Colonic mucosa (tissue), 4 donors: ENCODE measurements at places on chromosomes 3 and 15. TPM values are rescaled to one million over a fixed set of nuclear protein-coding genes. Genes with fewer than 3 reads are reported as not detected.

C3orf70 gene
- 8.4 TPM for total RNA-seq

RLBP1 gene
- total RNA-seq, result not detected

CFAP92 gene
- total RNA-seq, result 1.2 TPM

ATP2B2 gene
- total RNA-seq, result 0.07 TPM

PCLAF gene
- total RNA-seq, result 40.4 TPM

CCR8 gene
- total RNA-seq, result 0.29 TPM

ADGRG7 gene
- total RNA-seq, result 13.4 TPM

USP8 gene
- 54.4 TPM for total RNA-seq

VPS8 gene
- 54.8 TPM for total RNA-seq

ROPN1 gene
- 1.1 TPM for total RNA-seq

PIF1 gene
- total RNA-seq, result 20.7 TPM

SPINK8 gene
- not detected for total RNA-seq

TMEM44 gene
- 40.1 TPM for total RNA-seq

- H3K4me3 ChIP-seq, result no peak overlapping the region
- H3K27ac ChIP-seq, result no peak overlapping the region
- no peaks in the 10 kb centered on the region for H3K4me1 ChIP-seq
- H3K36me3 ChIP-seq, result no peaks in the 10 kb centered on the region
- DNase-seq, result no peak
- H3K27me3 ChIP-seq, result no peaks in the 10 kb centered on the region
Measured at GRCh38 chr15:89910891-89911626, 1.7 kb downstream of the ARPIN start.

DNA sequence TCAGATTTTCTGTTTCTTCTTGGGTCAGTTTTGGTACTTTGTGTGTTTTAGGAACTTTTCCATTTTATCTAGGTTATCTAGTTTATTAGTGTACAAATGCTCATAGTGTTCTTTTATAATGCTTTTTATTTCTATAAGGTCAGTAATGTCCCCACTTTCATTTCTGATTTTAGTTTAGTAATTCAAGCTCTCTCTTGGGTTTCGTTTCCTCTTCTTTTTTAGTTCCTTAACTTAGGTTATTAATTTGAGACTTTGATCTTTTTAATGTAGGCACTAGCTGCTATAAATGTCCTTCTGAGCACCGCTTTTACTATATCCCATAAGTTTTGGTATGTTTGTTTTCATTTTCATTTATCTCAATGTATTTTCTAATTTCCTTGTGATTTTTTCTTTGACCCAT lies 27.0 kb upstream of the CD200R1L start:
- no peaks in the 10 kb centered on the region for H3K36me3 ChIP-seq
- H3K4me3 ChIP-seq, result no peak overlapping the region
- no peak for DNase-seq
- no peaks in the 10 kb centered on the region for H3K27me3 ChIP-seq
- H3K27ac ChIP-seq, result no peak overlapping the region

GRCh38 chr3:176590722-176591121 lies 606.6 kb downstream of the TBL1XR1 start:
- no peak overlapping the region for H3K4me3 ChIP-seq
- no peaks in the 10 kb centered on the region for H3K27me3 ChIP-seq
- DNase-seq, result no peak
- no peak overlapping the region for H3K27ac ChIP-seq
- H3K4me1 ChIP-seq, result no peaks in the 10 kb centered on the region

- H3K4me1 ChIP-seq, result peaks cover 15% of the 10 kb centered on the region
- no peak overlapping the region for H3K4me3 ChIP-seq
- peak overlapping the region; percentile 41 for H3K27ac ChIP-seq
- peak; percentile 79 for DNase-seq
- H3K27me3 ChIP-seq, result no peaks in the 10 kb centered on the region
- H3K36me3 ChIP-seq, result no peaks in the 10 kb centered on the region
Measured at GRCh38 chr3:178084938-178085816, 451.1 kb upstream of the KCNMB2 start.

GRCh38 chr3:189142527-189142926 lies 29.2 kb upstream of the TPRG1 start:
- H3K4me1 ChIP-seq, result no peaks in the 10 kb centered on the region
- no peak overlapping the region for H3K4me3 ChIP-seq
- no peak overlapping the region for H3K27ac ChIP-seq
- no peak for DNase-seq
- H3K27me3 ChIP-seq, result no peaks in the 10 kb centered on the region
- H3K36me3 ChIP-seq, result no peaks in the 10 kb centered on the region

- no peaks in the 10 kb centered on the region for H3K4me1 ChIP-seq
- no peak for DNase-seq
- no peaks in the 10 kb centered on the region for H3K36me3 ChIP-seq
- no peak overlapping the region for H3K27ac ChIP-seq
- H3K4me3 ChIP-seq, result no peak overlapping the region
Measured at GRCh38 chr15:74884428-74885223, 5.2 kb upstream of the MPI start.

DNA sequence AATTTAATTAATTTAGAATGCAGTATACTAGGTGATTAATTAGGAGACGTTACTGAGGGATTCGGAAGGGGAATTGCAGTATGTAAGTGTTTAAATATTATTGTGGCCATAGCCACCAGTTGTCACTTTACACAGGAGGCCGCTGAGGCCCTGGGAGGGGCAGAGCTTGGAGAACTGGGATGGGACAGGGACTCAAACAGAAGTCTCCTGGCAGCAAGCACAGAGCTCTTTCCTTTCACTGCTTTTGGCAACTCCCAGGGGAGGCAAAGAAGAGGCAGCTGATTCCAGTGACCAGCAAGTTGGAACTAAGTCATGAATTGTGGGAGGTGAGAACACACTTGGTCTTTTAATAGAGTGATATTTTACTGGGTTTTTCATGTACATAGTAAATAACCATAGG lies 248.6 kb downstream of the RPLP1 start:
- no peaks in the 10 kb centered on the region for H3K4me1 ChIP-seq
- no peaks in the 10 kb centered on the region for H3K27me3 ChIP-seq
- DNase-seq, result no peak
- no peak overlapping the region for H3K27ac ChIP-seq
- H3K36me3 ChIP-seq, result no peaks in the 10 kb centered on the region
- H3K4me3 ChIP-seq, result no peak overlapping the region

GRCh38 chr3:136852180-136852579 lies 9.8 kb upstream of the NCK1 start:
- H3K27me3 ChIP-seq, result no peaks in the 10 kb centered on the region
- no peak overlapping the region for H3K4me3 ChIP-seq
- DNase-seq, result no peak
- no peak overlapping the region for H3K27ac ChIP-seq
- H3K4me1 ChIP-seq, result no peaks in the 10 kb centered on the region

GRCh38 chr15:87481126-87481525 lies 775.4 kb downstream of the NTRK3 start:
- H3K4me1 ChIP-seq, result no peaks in the 10 kb centered on the region
- H3K4me3 ChIP-seq, result no peak overlapping the region
- H3K36me3 ChIP-seq, result no peaks in the 10 kb centered on the region
- H3K27me3 ChIP-seq, result no peaks in the 10 kb centered on the region
- no peak overlapping the region for H3K27ac ChIP-seq

- DNase-seq, result peak; percentile 19
- H3K36me3 ChIP-seq, result no peaks in the 10 kb centered on the region
- no peaks in the 10 kb centered on the region for H3K4me1 ChIP-seq
- no peak overlapping the region for H3K27ac ChIP-seq
Measured at GRCh38 chr3:70358978-70359580, 46.6 kb upstream of the MDFIC2 start.

DNA sequence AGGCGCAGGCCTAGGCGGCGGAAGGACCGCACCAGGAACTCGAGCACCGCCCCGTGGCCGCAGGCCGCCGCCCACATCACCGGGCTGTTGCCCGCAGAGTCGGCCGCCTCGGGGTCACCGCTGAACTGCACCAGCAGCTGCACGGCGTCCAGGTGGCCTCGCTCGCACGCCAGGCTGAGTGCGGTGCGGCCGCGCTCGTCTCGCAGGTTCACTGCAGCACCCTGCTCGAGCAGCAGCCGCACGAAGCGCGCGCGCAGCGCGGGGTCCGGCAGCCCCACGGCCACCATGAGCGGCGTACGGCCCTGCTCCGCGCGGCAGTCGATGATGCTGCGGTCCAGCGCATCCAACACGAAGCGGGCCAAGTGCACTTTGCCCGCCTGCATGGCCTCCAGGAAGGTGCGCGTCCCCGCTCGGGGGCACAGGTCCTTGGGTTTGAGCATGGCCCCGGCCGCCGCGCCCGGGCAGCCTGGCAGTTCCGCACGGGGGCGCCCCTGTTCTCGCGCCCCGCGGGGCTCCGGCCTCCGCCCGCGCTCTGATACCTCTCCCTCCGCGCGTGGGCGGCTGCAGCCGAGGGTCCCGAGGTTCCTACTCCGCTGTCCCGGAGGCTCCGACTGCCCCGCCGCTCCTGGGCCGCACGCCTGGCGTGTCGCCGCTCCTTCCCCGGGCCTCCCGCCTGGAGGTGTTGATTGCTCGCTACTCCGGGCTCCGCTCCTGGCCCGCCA lies 556 bp downstream of the ANKRD63 start:
- peaks cover 14% of the 10 kb centered on the region for H3K4me1 ChIP-seq
- no peak overlapping the region for H3K27ac ChIP-seq
- H3K4me3 ChIP-seq, result peak overlapping the region; percentile 47
- peak; percentile 60 for DNase-seq

- H3K36me3 ChIP-seq, result no peaks in the 10 kb centered on the region
- no peaks in the 10 kb centered on the region for H3K27me3 ChIP-seq
- no peak overlapping the region for H3K4me3 ChIP-seq
- no peaks in the 10 kb centered on the region for H3K4me1 ChIP-seq
Measured at GRCh38 chr15:67241132-67241855, 13.2 kb downstream of the AAGAB start.

DNA sequence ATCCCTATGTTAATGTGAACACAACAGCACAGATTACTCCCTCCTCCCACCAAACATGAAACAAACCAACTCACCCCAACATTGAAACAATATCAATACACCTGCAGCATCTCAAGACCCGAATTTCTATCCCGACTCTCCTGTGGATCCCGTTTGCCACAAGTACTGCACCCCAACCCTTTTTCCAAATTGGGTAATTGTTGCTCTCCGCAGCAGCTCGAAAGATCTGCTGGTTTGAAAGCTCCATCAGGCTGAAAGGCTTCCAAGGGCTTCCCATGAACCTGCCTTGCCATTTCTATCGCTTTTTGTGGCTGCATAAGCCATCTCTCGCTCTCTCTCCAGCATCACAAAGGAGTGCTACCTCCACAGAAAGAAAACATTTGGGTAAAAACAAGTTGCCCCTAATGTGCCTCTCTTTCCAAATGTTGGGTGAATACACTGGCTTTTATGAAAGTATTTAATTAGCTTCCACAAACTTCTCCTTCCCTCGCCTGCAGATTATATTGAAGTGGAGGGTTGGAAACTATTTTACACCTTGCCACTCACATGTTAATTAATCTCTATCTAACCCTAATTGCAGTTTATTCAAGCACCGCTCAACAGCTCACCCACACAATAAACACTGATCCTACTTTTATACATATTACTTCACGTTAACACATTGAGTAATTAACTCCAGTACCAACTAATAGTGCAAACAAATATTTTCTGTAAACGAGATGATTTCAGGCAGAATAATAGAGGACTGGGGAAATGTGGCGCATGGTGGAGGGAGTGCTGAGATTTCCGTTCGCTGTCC lies 2.5 kb upstream of the FEZF2 start:
- DNase-seq, result no peak
- no peak overlapping the region for H3K27ac ChIP-seq
- H3K4me1 ChIP-seq, result no peaks in the 10 kb centered on the region
- H3K36me3 ChIP-seq, result no peaks in the 10 kb centered on the region
- H3K27me3 ChIP-seq, result peaks cover 86% of the 10 kb centered on the region

DNA sequence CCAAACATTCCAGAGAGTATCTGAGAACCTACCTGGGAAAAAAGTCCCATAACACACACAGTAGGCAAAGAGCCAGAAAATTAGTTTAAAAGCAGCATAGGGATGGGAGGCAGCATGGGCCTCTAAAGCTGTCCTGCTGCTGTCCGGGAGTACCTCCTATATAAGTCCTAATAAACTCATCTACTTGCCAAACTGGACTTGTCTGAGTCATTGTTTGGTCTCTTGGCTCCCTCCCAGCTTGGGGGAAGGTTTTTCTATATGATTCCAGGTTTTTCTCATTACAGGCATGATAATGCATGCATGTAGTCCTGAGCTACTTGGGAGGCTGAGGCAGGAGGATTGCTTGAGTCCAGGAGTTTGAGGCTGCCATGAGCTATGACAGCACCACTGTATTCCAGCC lies 17.5 kb upstream of the HACD2 start:
- H3K27ac ChIP-seq, result no peak overlapping the region
- H3K4me3 ChIP-seq, result no peak overlapping the region
- H3K4me1 ChIP-seq, result no peaks in the 10 kb centered on the region

- H3K27me3 ChIP-seq, result no peaks in the 10 kb centered on the region
- H3K4me1 ChIP-seq, result no peaks in the 10 kb centered on the region
- DNase-seq, result no peak
- H3K4me3 ChIP-seq, result no peak overlapping the region
- H3K27ac ChIP-seq, result no peak overlapping the region
- H3K36me3 ChIP-seq, result no peaks in the 10 kb centered on the region
Measured at GRCh38 chr3:30193625-30194044, 412.8 kb upstream of the TGFBR2 start.

- no peak for DNase-seq
- H3K4me3 ChIP-seq, result no peak overlapping the region
- H3K36me3 ChIP-seq, result no peaks in the 10 kb centered on the region
- H3K27me3 ChIP-seq, result no peaks in the 10 kb centered on the region
- H3K27ac ChIP-seq, result no peak overlapping the region
Measured at GRCh38 chr3:48881652-48882114, 17.0 kb downstream of the SLC25A20 start.

DNA sequence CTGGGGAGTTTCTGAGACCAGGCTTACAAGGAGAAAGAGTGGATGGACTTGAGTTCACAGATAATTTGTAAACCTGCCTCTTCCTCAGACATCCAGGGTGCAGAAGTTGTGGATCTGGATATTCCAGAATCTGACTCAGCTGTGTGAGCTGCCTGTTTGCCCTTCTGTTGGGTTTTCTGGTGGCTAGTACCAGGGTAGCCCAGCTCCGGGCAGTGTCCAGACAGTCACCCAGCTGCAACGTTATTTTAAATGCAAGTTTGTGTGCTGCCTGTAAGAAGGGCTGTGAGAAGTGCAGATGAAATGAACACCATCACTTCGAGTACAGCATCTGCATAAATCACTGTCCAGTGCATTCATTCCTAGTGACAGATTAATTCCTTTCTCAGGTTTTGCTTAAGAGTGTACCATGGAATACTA lies 1053.0 kb downstream of the TUSC7 start:
- no peak overlapping the region for H3K4me3 ChIP-seq
- H3K27me3 ChIP-seq, result no peaks in the 10 kb centered on the region
- DNase-seq, result no peak
- H3K36me3 ChIP-seq, result no peaks in the 10 kb centered on the region

DNA sequence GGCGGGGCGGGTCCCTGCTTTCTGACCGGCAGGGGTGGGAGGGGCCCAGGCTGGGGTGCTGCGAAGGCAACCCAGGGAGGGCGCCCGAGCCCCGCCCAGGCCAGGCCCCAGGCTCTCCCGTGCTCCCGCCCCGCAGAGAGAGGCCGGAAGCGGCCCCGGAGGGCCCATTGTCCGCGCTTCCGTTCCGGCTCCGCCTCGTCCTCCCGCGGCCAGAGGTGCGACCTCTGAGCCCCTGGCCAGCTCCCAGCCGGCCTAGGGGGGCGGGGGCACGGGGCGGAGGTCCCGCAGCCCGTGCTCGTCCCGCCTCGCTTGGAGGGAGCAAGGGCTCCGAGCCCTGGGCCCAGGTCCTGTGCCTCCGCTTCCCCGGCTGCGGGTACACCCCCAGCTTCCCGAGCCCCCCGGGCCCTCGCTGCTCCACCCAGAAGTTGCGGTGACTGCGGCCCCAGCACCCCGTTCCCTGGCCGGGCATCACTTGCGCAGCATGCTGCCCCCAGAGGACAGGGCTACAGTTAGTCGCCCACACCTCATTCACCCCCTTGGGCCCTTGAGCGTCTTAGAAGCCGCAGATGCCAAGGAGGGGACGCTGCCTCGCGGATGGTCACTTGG lies 20.4 kb upstream of the PLXND1 start:
- H3K4me3 ChIP-seq, result peak overlapping the region; percentile 50
- H3K27ac ChIP-seq, result peak overlapping the region; percentile 99
- peaks cover 20% of the 10 kb centered on the region for H3K4me1 ChIP-seq
- no peaks in the 10 kb centered on the region for H3K27me3 ChIP-seq
- DNase-seq, result peak; percentile 96
